GM23248 (cell line): ENCODE measurements at places on chromosomes 16 and 17.

DNA sequence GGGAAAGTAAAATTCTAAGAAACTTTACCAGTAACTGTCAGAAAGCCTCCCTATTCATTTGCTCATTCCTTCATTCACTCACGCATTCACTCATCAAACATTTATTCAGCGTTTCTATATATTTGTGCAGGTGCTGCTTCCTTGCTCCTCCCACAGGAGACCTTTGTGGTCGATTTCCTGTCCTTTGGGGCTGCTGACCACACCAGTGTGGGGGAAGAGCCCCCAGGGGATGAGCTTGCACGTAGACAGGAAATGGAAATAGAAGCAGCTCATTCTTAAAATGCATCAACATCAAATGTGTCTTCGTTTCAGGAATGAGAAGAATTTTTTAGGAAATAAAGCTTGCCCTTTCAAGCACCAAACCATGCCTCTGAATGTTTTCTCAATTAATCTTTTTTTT is 9.6 kb downstream of the PIK3R6 start:
- peak; percentile 87 for DNase-seq

DNA sequence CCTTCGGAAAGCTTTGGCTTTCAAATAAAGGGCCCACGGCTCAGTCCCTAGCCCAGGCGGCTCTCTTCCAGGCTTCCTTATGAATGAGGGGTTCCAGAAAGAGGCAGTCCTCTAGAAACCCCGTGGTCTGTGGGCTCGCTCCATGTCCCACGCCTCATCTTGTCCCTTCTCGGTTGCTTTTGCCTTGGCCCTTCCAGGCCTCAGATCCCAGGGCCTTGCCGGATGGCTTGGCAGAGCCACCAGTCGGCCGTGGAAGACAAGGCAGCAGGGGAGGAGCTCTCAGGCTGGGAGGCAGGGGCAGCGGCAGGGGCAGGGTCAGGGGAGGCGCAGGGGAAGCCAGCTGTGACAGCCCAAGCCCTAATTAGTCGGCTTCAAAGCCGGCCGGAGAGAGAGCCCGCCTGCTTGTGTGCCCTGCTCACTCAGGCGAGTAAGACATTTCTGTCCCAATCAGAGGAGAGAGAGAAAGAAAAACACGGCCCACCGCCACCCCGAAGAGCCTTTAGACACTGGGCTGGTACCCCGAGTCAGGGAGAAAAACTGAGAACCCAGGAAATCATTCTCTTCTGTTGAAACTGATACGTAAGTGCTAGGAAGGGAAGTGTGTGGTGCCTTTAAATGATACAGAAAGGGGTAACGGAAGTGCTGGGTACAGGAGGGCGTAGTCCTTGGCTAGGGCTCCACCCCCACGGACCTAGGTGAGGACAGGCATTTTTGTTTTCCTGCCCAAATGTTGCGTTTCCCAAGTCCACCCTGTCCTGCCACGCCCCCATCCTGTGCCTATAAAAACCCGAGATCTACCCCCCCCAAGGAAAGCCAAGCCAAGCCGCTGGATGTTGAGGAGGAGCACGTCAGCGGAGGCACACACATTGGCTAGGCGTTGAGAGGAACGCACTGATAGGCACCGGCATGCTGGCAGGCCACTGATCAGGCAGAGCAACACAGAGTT is 27.8 kb upstream of the MEIOC start:
- DNase-seq: no peak

DNA sequence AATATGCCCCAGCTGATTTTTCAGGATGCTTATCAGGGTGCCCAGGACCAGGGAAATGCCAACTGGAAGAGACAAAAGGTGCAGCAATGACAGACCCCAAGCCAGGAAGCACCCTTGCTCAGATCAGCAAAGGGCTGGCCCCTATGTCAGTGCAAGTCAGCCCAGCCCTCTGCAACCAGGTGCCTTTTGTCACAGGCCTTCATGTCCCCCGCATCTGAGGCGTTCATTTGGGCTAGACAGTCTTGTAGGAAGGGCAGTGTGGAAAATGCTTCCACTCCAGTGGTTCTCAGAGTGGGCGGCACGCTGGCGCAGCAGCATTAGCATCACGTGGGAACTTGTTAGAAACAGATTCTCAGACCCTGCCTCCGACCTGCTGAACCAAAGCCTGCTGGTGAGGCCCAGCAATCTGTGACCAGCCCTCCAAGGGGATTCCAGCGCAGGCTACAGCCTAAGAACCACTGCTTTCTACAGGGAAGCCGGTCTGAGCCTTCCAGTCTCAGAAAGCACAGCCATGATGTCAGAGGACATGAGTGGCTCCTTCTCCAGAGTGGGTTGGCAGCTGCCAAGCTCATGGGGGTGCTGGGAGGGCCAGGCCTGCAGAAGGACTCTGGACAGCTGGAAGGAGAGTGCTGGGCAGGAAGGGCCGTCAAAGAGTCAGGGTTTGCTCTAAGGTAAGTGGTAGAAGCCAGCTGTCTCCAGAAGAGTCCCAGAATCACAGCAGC is 13.1 kb downstream of the SLC47A2 start:
- no peak for DNase-seq

- peak; percentile 67 for DNase-seq
Measured at GRCh38 chr17:19650826-19651225, 2.3 kb downstream of the ALDH3A2 start.

DNA sequence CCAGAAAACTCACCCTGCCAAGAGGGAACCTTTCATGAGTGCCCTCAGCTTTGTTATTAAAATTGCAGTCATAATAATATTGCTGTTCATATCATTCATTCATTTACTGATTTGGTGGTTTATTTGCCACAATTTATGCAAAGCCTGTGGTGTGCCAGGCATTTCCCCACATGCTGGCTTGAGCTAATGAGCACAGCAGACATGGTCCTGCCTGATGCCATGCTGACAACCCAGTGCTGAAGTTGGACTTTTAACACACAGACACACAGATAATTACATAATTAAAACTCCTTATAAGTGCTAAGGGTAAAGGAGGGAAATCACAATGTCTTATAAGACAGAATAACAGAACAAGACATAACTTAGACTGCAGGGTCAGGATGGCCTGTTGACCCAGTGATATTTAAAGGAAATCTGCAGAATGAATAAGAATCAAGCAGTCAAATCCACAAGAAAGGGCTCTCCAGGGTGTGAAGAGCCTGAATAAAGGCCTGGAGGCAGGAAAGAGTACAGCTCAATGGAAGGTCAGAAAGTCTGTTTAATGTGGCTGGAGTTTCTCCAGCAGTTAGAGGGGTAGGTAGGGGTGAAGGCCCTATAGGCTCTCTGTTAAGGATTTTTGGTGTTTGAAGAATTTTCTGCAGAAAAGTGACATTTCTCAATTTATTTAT is 196.9 kb upstream of the CDH11 start:
- no peak for DNase-seq

DNA sequence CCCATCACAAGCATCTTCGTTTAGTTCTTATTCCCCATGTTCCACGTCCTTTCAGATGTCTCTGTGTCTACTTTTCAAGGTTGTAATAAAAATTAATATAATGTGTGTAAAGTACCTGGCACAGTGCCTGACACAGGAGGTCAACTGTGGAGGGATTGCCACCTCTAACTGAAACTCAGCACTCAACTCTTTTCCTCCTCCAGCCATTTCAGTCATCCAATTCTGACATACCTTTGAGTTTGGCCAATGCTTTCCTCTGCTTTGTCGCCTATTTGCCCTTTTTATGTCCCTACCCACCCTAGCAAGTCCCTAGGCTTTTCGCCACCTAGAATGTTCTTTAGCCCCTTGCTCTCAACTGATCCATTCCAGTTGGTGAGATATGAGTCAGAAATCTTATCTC is 1.6 kb downstream of the UBE2Z start:
- peak; percentile 35 for DNase-seq

DNA sequence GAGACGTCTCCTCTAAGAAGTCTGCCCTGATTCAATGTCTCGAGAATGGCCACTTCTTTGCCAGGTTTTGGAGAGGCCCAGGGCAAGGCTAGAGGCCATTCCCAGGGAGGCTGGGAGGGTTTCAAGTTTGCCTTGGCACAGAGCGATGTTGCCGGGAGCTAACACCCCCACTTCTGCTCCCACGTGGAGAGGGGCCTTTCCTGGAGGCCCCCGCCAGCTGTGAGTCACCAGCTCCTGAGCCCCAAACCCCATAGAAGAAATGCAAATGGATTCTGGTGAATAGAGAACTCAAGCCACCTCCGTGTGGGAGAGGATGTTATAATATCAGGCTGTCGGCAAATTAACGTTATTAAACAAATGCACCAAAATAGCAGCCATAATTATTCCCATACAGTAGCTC is 62.2 kb downstream of the CACNG5 start:
- no peak for DNase-seq

GRCh38 chr16:4606354-4606753 is 8.3 kb downstream of the UBALD1 start:
- no peak for DNase-seq

GRCh38 chr16:203246-203645 is 23.0 kb downstream of the HBQ1 start:
- DNase-seq: no peak

- DNase-seq: peak; percentile 91
Measured at GRCh38 chr16:71460236-71460635, 1.8 kb downstream of the ZNF23 start.

DNA sequence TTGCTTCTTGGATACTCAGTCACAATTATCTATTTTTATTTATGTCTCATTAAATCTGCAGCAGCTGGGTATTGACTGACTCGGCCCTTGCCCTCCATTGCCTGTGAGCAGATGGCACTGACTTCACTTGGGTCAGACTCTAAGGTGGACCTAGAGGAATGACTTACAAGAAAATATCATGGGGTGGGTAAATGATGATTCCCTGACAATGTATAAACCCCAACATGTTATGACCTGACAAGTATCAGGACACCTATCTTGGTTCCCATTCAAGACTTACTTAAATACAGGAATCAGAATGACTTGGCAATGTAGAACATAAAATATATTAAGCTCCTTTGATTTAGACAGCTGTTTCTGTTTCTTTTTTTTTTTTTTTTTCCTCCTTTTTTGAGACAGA is 953.5 kb downstream of the CDH11 start:
- DNase-seq: no peak

- DNase-seq: peak; percentile 55
Measured at GRCh38 chr16:27795992-27796614, 246.2 kb downstream of the KATNIP start.

- no peak for DNase-seq
Measured at GRCh38 chr17:226108-227077, 44.9 kb upstream of the DOC2B start.

DNA sequence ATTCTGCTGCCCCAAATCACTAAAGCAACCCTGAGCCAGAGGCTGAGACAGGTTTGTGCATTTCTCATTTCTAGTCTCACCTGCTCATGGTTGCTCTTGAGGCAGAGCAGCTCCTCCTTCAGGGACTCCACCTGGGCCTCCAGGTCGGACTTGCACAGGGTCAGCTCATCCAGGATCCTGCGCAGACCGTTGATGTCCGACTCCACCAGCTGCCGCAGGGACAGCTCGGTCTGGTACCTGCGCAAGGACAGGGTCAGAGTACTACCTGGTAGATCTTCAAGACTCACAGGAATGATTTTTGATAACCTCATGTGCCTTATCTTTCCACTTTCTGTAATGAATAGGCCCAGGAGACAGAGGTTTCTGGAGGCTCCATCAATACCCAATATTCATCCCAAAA is 1.1 kb downstream of the KRT31 start:
- DNase-seq: no peak

DNA sequence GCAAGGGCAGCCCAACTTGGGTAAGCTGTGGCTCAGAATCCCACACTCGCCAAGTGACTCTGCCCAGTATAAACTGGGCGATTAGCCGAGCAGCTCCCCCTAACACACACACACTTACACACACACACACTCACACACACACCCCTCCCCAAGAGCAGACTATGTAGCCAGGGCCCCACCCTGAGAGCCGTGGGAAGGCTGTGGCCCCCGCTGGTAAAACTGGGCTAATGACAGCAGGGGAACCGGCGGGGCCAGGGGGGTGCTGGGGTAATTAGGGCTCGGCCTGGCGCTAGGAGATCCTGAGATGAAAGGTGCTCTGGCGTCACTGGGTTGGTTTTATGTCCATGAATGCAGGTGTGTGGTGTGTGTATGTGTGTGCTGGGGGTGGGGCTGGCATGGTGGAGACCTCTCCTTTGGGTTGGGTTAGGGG is 1.1 kb upstream of the THRA start:
- DNase-seq: no peak

DNA sequence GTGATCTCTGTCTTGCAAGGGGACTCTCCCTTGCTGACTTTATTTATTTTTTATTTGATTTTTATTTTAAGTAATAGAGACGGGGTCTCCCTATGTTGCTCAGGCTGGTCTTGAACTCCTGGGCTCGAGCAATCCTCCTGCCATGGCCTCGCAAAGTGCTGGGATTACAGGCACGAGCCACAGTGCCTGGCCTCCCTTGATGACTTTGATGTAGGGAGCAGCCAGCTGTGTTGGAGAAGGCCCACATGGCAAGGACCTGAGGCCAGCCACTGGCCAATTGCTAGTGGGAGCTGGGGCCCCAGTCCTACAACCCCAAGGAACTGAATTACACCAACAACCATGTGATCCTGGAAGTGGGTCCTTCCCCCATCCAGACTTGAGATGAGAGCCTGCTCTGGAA is 81.8 kb downstream of the CNGB1 start:
- DNase-seq: no peak

DNA sequence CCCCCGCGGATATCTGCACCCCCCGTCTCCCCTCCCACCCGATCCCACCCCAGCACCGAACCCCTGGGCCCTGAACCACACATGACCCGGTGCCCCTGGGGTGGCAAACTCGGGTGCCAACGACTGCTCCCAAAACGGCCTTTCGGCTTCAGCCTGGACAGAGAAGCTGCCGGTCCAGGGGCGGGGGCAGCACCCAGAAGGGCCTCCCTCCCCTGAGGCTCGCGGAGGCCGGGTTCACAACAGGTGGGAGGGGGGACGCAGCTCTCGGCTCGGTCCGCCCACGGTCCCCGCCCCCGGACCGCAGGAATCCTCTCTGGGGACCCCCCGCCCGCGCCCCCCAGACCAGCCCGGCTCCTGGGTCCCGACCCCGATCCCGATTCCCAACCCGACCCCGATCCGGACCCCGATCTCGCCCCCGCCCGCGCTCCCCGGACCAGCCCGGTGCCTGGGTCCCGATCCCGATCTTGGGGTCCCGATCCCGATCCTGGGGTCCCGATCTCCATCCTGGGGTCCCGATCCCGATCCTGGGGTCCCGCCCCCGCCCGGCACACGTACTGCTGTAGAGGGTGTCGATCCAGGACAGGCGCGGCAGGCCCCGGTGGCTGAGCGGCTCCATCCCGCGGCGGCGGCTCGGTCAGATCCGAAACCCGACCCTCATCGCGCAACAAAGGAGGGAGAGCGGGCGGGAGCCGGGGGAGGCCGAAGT is 516 bp downstream of the ABR start:
- DNase-seq: peak; percentile 66

- DNase-seq: no peak
Measured at GRCh38 chr17:1203967-1204291, 24.1 kb upstream of the ABR start.
